ENCODE measurements at places on chromosomes 3 and 15.
A peak's percentile ranks its signal among the peaks of the same experiment; 100 is the strongest.

DNA sequence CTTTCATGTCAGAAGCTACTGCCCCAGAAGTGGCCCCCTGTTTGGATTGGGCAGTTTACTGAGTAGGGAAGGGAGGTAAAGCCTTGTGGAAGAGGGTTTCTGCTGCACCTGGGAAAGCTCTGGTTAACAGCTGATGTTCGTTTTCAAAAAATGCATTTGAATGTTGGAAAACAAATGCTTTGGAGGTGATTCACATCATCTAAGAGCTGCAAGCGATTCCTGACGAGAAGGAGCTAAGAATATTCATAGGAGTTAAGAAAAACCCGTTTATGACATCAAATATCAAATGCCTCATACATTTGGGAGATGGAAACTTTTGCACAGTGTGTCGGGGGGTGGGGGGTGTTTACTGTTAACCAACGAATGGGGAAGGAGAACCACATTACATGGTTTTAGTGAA, 183.8 kb upstream of the NR2F2 start:
- DNase-seq: no peak

DNA sequence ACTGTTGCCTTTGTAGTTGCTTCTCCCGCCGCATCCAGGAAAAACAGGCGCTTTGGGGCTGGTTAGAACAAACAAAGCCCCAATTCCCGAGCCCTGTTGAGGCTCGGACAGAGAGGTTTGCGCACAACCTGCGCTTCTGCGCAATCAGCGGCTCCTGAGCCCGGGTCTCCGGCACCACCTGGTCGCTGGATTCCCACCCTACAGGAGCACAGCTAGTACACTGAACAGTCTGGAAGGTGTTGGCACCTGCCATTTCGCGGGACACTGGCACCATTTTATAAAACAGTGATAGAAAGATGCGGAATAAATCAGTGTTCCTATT, 13.8 kb downstream of the ZIC4 start:
- no peak for DNase-seq

DNA sequence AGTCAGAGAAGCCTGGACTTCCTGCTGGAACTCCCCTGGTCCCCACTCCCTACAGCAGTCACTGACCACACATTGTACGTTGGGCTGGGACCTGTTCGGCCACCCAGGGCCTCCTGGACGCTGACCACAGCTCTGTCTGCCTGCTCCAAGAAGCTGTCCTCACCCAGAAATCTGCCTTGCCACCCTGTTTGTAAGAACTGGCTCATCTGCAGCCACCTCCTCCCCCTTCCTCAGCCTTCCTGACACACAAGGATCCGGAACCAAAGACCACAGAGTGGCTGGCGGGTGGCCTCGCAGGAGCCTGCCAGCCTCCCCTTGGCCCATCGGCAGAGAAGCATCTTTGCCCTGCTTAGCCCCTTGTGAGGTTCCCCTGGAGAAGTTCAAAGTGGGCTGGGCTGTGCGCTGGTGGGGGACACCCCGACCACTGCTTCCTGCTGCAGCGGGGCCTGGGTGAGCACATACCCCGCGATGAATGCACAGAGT, 91.9 kb downstream of the PCSK6 start:
- no peak for DNase-seq

GRCh38 chr3:185822221-185823000, 2.4 kb downstream of the IGF2BP2 start:
- no peak for DNase-seq

- no peak for DNase-seq
Observed at GRCh38 chr15:60572541-60573421, 93.8 kb upstream of the ICE2 start.

GRCh38 chr3:81643721-81644120, 117.7 kb downstream of the GBE1 start:
- DNase-seq: peak; percentile 28

- DNase-seq: no peak
Observed at GRCh38 chr3:66479532-66479947, 21.3 kb downstream of the LRIG1 start.

- DNase-seq: no peak
Observed at GRCh38 chr3:61734749-61735686, 173.6 kb downstream of the PTPRG start.

- no peak for DNase-seq
Observed at GRCh38 chr3:120404876-120405275, 45.9 kb downstream of the FSTL1 start.

GRCh38 chr3:72310419-72311380, 525.8 kb upstream of the PROK2 start:
- DNase-seq: no peak

GRCh38 chr3:196517919-196518318, 2.8 kb upstream of the SMCO1 start:
- DNase-seq: no peak

DNA sequence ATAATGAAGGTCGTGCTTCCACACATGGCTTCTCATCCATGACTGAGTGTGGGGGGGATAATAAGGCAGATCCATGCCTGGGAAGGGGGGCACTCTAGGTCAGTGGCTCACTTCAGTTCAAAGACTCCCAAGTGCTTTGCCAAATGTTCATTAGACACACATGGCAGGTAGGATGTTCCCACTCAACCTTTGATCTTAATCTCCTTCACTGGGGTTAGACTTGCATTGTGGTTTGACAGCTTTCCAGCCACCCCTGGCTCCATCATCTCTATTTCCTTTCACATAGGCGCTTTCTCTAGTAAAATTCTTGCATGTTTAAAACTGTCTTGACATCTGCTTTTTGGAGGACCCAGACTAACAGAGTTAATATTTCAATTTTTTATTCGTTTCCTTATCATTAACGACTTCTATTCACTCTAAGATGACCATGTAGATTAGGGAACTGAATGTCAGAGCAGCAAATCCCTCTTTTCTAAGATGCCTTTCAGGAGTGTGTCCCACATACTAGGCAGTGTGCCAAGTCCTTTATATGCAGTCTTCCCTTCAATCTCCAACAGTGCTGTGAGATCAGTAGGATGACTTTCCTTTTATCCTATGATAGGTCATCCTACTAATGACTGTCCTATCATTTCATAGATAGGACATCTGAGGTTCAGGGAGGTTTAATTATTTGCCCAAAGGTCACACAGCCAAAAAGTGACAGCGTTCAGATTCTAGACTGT, 57.9 kb downstream of the BTD start:
- no peak for DNase-seq
